CD4-positive, alpha-beta T cell (primary cell): ENCODE measurements at places on chromosomes 11 and 22.

DNA sequence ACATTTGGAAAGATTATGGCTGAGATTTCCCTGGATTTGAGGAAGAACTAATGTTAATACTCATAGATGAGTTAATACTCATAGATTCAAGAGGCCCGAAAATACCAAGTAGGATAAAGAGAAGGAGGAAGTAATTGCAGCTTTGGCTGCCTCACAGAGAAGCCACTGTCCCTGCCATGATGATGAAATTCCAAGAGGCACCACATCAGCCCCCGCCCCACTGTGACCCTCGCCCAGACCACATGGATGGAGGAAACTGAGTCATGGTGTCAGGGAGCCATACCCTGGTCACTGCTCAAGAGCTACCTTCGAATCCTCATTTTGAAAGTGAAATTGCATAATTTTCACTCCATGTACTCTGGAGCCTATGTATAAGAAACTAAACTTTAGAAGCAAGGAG lies 92.9 kb upstream of the SLC22A12 start:
- DNase-seq = no peak
- H3K27me3 ChIP-seq = peaks cover 16% of the 10 kb centered on the region
- H3K4me1 ChIP-seq = no peaks in the 10 kb centered on the region
- no peaks in the 10 kb centered on the region for H3K36me3 ChIP-seq

GRCh38 chr11:102410382-102410784 lies 42.2 kb downstream of the TMEM123 start:
- H3K4me1 ChIP-seq = peaks cover 64% of the 10 kb centered on the region
- no peaks in the 10 kb centered on the region for H3K27me3 ChIP-seq
- no peak overlapping the region for H3K27ac ChIP-seq

DNA sequence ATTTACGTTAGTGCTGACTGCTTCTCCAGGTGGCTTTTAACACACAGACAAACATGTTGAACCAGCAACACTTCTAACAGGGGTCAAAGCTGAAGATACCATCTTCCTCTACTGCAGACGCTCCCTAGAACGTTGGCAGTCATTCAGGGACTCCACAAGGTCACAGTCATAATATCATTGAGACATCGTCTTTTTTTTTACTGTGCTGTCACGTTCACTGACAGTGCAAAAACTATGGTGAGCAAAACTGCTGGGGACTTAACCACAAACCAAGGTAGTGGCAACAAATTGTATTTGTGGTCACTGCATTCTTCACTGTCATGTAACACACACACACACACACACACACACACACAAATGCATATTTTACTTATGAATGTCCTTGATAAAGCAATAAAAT lies 244.9 kb downstream of the CASP12 start:
- no peak overlapping the region for H3K4me3 ChIP-seq
- no peak overlapping the region for H3K27ac ChIP-seq
- H3K4me1 ChIP-seq = peaks cover 5% of the 10 kb centered on the region
- DNase-seq = no peak

GRCh38 chr11:123590296-123590912 lies 64.0 kb downstream of the SCN3B start:
- no peak overlapping the region for H3K27ac ChIP-seq
- H3K36me3 ChIP-seq = peaks cover 11% of the 10 kb centered on the region
- no peaks in the 10 kb centered on the region for H3K4me1 ChIP-seq
- no peak for DNase-seq
- H3K27me3 ChIP-seq = no peaks in the 10 kb centered on the region
- H3K4me3 ChIP-seq = no peak overlapping the region
